ENCODE measurements at places on chromosomes 7 and 10. TPM values are rescaled to one million over a fixed set of nuclear protein-coding genes. Genes with fewer than 3 reads are reported as not detected.

GRCh38 chr10:87716348-87716670 lies 56.6 kb downstream of the PAPSS2 start:
- DNase-seq, result no peak
- H3K36me3 ChIP-seq, result peaks cover 18% of the 10 kb centered on the region
- no peak overlapping the region for H3K27ac ChIP-seq
- H3K4me1 ChIP-seq, result no peaks in the 10 kb centered on the region
- H3K27me3 ChIP-seq, result no peaks in the 10 kb centered on the region
- H3K4me3 ChIP-seq, result no peak overlapping the region

- no peaks in the 10 kb centered on the region for H3K27me3 ChIP-seq
- H3K36me3 ChIP-seq, result no peaks in the 10 kb centered on the region
- no peak for DNase-seq
- H3K27ac ChIP-seq, result no peak overlapping the region
- no peak overlapping the region for H3K4me3 ChIP-seq
- H3K4me1 ChIP-seq, result peaks cover 5% of the 10 kb centered on the region
Observed at GRCh38 chr7:94237417-94237816, 157.3 kb upstream of the COL1A2 start.

GRCh38 chr7:75808106-75808505 lies 5.5 kb downstream of the CCL24 start:
- H3K36me3 ChIP-seq, result no peaks in the 10 kb centered on the region
- DNase-seq, result no peak
- no peak overlapping the region for H3K27ac ChIP-seq
- H3K27me3 ChIP-seq, result no peaks in the 10 kb centered on the region
- H3K4me1 ChIP-seq, result no peaks in the 10 kb centered on the region

GRCh38 chr10:14325325-14325955 lies 5.3 kb downstream of the FRMD4A start:
- no peak overlapping the region for H3K4me3 ChIP-seq
- no peaks in the 10 kb centered on the region for H3K36me3 ChIP-seq
- peaks cover 22% of the 10 kb centered on the region for H3K27me3 ChIP-seq
- no peak overlapping the region for H3K27ac ChIP-seq
- peak; percentile 2 for DNase-seq
- no peaks in the 10 kb centered on the region for H3K4me1 ChIP-seq

The RAMP3 gene
- total RNA-seq, result not detected

The TUBAL3 gene
- not detected for total RNA-seq
